T-cell (primary cell): ENCODE measurements at places on chromosomes 2 and 18.

- no peak for DNase-seq
These were observed 139.9 kb upstream of the MEX3C start for GRCh38 chr18:51337406-51337805.

GRCh38 chr2:173989884-173990215 is 24.7 kb upstream of the SP3 start:
- no peak for DNase-seq

DNA sequence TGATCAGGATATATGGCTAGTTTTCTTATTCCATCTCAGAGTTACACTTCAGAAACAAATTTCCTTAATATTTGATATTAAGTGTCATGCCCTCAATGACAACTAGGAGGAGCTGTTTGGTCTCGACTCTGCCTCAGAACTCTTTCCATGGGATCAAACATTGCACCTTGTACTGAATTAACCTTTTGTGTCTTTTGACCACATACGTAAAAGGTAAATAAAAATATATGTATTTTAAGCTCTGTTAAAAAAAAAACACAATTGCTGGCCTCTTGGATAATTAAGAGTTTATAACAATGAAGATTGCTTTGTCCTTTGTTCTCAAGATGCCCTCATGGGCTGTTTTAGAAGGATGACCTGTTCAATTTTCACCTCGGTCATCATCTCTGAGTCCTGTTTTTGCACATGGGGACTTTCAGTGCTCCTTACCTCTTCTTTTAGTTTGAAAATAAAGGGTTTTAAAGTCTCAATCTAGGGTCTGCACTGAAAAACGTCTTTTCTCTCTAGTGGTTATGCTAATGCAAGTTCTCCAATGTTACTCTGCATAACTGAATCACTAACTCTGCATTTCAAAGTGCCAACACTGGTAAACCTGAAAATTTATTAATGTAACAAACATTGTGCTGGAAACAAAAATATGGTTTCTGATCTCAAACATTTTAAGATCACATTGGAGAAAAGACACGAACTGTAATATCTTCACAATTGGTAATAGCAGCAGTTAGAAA is 18.8 kb upstream of the FN1 start:
- DNase-seq = no peak

DNA sequence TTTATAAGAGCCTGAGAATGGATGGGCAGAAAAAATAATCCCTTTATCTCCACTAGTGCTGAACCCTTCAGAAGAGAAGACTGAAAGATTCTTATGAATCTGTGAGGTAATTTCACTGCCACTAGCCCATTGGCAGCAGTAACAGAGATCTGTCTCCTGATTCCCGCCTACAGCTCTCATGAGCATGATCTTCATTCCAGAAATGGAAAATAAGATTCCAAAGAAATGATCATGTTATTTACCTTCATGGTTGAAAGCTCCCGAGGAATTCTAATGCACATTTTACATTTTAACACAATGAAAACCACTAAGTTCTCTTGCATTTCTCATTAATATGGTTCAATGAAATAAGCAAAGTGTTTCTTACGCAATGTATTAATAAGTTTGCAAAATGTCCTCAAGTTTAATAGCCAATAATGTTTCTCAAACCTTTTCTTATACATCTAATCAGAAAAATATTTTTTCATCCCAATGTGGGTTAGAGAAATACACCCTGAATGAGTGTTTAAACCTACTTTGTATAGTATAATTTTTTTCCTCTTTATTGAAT is 905.6 kb downstream of the TMEM182 start:
- DNase-seq = no peak

- DNase-seq = peak; percentile 29
These were observed 177.2 kb downstream of the MYO3B start for GRCh38 chr2:170354855-170355780.

- DNase-seq = no peak
These were observed 125.8 kb upstream of the HNMT start for GRCh38 chr2:137838255-137839092.

DNA sequence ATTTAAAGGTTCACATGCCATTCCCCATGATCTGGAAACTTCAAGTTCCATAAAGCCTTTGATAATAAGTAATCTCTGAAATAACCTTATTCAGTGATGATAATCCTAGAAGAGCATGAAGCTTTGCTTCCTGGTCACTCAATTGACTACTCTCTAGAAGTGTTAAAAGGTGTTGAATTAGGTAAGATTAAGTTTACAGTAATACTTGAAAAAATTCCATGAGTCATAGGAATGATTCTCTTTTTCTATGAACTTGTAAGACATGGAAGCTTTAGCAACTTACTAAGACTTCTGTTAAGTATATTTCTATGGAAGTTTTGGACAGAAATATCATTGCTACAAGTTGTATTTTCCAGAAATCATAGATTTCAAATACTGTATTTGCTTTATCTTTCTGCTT is 100.6 kb downstream of the MYO1B start:
- DNase-seq = no peak

GRCh38 chr18:10689236-10690034 is 163.6 kb downstream of the NAPG start:
- DNase-seq = no peak
